Fibroblast of skin of left biceps (primary cell): ENCODE measurements at places on chromosomes 5 and 9.

- DNase-seq = no peak
These were observed 111.7 kb upstream of the PCAT7 start for GRCh38 chr9:94443032-94443722.

DNA sequence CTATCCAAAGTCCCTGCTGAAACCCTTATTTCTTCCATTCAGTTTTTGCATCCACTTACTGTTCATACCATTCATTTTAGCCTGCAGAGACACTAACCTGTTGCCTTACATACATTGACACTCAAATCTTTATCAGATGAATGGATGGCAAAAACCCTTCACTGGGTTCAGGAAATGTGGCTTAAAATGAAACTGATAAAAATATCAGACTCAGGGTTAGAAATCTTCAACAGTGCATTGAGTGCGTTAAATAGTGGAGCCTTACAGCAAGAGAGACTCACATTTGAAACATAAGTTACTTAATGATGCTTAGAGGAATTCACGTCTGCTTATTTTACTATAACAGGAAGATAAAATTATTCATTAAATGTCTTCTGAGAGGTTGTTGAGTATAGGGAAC, 28.0 kb upstream of the BNC2 start:
- no peak for DNase-seq

- DNase-seq = no peak
These were observed 41.0 kb upstream of the PCDHB1 start for GRCh38 chr5:141010047-141010793.

DNA sequence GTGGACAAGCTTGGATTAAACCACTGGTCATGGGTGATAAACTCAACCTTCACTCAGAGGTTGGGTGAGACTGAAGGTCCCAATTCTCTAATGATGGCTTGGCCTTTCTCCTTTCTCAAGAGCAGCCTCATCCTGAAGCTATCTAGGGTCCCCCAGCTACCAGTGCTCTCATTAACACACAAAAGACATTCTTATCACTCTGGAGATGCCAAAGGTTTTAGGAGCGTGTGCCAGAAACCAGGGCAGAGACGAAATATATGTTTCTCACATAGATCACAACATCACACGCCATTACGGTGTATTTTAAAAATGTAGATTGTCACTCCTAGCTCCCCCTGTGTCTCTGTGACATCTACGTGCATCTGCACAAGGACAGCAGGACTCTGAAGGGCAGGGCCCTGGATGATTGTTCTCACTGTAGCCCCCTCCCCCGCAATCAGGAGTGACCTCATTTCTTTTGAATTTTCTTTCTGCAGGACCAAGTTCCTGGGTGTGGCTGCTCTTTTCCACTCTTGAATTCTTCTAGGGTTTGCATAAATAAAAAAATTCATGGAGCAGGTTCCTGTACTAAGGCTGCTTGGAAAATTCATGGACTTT, 311.3 kb downstream of the GADD45G start:
- DNase-seq = no peak

DNA sequence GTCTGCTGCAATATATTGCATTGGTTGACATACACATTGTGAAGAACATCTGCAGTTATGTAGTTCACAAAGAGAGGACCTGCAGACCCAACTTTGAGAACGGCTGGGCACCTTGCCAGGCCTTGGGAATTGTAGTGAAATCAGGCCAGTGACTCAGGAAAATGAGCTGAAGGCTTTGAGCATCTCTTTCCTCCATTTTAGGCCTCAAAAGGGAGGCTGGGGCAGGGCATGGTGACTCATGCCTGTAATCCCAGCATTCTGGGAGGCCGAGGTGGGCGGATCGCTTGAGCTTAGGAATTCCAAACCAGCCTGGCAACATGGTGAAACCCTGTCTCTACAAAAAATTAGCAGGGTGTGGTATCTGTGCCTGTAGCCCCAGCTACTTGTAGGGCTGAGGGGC, 1.4 kb upstream of the IPPK start:
- peak; percentile 66 for DNase-seq
